Right renal pelvis (tissue), 4 donors: ENCODE measurements at places on chromosomes 1 and 21. TPM values are rescaled to one million over a fixed set of nuclear protein-coding genes. Genes with fewer than 3 reads are reported as not detected.

DNA sequence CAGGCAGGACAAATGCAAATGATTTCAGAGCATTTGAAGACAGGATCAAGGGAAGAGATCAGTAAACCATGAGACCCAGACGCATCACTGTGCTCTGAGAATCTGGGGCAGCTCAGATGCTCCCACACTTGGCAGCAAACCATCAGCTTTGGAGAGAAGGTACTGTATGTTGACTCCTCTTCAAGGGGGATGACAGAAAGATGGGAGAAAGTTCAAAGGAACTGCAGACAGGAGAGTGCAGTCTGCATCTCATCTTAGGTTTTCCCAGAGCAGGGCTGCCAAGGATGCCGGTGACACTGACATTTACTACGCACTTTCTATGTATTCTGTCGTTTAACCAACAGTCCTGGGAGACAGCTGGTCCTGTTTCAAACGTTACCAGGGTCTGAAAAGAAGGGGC is 35.8 kb downstream of the OLFML2B start:
- no peak for DNase-seq

SPRR5 gene
- not detected for polyA plus RNA-seq

DNA sequence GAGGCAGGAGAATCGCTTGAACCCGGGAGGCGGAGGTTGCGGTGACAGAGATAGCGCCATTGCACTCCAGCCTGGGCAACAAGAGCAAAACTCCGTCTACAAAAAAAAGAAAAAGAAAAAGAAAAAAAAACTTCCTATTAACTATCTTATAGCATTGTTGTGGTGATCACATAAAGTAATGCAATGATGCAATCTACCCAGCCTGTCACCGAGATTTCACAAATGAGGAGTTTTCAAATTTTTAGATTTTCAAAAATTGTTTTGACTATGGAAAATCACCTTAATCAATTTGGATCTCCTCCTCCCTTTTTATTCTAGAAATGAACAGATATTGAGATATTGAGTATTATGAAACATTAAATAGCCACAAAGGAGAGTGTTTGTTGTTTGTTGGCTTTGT is 8.0 kb downstream of the FMO5 start:
- DNase-seq, result no peak

MINDY1 gene
- polyA plus RNA-seq, result 39.0 TPM

- DNase-seq, result no peak
Measured at GRCh38 chr1:24190983-24191461, 3.9 kb upstream of the IFNLR1 start.

KRTAP13-2 gene
- not detected for polyA plus RNA-seq

GRCh38 chr1:180899262-180899661 is 13.4 kb upstream of the KIAA1614 start:
- no peak for DNase-seq

DNA sequence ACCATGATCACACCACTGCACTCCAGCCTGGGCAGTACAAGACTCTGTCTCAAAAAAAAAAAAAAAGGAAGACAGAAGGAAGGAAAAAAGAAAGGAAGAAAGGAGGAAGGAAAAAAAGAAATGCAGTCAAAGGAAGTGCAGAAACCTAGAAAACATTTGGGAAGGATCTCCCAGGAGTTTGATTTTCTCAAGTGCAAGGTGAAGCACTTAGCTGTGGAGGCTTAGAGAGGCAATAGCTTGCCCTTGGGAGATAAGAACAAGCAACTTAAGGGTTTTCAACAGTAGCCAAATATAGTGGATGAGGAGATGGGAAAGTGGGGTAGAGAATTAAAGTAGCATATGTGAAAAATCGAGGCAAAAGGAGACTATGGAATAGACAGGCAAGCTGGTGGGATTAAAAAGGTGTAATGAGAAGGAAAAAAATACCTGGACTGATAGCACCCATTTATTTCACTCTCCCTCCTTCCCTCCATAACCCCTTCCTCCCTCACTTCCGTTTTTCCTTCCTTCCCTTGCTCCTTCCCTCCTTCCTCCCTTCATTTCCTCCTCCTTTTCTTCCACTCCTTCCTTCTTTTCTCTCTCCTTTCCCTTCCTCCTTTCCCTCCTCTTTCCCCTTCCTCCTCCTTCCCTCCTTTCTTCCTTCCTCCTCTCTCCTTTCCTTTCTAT is 6.8 kb upstream of the FAM89A start:
- no peak for DNase-seq

DNA sequence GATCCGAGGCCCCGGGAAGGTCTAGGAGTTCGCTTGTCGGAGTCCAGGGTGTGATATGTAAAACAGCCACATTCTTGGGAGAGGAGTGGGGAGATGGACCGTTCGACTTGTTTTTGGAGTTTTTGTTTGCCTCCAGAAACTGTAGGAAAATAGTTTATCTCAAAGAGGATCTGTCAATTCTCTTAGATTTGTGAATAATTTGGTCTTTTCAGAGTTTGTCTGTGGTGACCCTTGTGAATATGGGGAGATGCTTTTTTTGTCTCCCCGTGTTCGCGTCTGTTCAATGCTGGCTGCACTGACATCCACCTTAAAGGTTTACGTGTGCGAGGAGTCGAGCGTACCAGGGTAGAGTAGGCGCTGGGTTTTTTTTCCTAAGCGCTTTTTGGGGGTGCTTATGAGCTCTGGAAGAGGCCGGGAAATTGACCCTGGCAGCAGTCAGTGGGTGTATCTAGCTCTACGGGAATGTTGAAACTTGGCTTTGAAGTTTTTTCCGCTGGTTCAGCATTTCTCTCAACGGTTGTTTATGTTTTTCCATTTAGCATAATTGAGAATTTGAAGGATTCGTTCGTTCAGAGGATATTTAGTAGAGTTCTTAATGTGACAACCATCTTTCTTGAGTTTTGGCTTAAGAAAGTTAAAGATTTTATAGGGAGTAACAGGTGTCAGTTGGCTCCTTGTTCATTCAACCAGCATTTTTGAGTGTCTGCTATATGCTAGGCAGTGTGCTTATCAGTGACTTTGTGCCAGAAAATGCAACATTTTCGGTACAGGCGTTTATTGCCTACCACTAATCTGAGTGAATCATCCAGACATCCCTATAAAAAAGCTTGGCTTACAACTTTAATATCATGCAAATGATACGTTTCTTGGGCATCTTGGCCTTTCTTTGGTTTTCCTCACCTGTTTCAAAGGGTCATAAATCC is 1.2 kb downstream of the SZRD1 start:
- DNase-seq, result no peak
